ENCODE measurements at places on chromosomes 4 and X. TPM values are rescaled to one million over a fixed set of nuclear protein-coding genes. Genes with fewer than 3 reads are reported as not detected.

Gene FAM47E
- polyA plus RNA-seq = 0.28 TPM

Gene DMRTC1
- polyA plus RNA-seq = not detected

Gene BCORL1
- 0.41 TPM for polyA plus RNA-seq

Gene UNC5C
- not detected for polyA plus RNA-seq

Gene CPLX1
- polyA plus RNA-seq = 0.05 TPM

Gene PHOX2B
- polyA plus RNA-seq = not detected

Gene TRAPPC2
- 11.9 TPM for polyA plus RNA-seq

Gene CXXC4
- not detected for polyA plus RNA-seq

Gene TRIML1
- not detected for polyA plus RNA-seq

DNA sequence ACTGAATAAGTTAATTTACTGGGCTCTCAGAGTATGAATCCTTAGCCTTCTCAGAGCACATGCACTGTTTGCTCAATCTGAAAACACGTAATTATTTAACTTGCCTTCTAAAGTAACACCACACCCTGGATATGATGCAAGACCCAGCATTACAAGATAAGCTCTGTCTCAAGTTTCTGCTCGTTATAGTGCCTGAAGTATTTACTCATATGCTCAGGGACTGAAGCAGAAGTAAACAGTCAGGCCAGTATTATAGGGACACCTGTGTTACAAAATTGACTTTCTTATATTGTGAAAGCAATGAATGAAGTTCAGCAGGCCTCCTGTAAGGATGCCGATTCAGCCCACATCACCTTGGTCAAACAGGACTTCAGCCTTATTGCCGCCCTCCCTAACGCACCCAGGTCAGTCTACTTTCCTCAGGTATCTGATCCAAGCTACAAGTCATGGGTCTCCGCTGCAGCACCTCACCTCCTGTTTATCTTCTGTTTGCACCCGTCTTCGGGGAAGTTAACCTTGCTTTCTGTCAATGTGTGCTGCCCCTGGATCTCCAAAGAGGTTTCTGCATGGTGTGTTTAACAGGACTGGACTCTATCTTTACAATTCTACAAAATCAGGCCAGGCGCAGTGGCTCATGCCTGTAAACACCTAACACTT, 42.8 kb upstream of the KLF3 start:
- H3K4me1 ChIP-seq = peaks cover 18% of the 10 kb centered on the region
- H3K27ac ChIP-seq = peak overlapping the region; percentile 87

DNA sequence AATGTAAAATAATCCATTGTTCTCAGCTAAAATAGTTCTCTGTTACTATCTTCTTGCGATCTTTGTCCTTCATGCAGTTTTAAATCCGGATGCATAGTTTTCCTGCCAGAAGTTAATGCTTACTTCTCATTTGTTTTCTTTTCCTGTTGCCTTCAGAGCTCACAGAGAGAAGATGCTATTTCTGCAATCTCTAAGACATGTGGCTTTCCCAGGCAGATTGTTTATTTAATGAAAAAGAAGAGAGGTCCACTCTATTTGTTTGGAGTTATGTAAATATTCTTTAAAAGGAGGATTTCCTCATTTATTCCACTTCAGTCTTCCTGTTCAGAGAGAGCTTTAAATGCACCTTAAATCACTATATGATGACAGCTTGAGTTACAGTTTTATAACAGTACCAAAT, 39.3 kb upstream of the HPGD start:
- H3K27me3 ChIP-seq = no peaks in the 10 kb centered on the region
- H3K4me3 ChIP-seq = no peak overlapping the region
- DNase-seq = no peak
- H3K27ac ChIP-seq = no peak overlapping the region

GRCh38 chr4:39085891-39086290, 23.9 kb downstream of the KLHL5 start:
- H3K4me1 ChIP-seq = no peaks in the 10 kb centered on the region
- no peak overlapping the region for H3K4me3 ChIP-seq
- H3K27ac ChIP-seq = no peak overlapping the region
- DNase-seq = no peak
- no peaks in the 10 kb centered on the region for H3K36me3 ChIP-seq
- no peaks in the 10 kb centered on the region for H3K27me3 ChIP-seq

DNA sequence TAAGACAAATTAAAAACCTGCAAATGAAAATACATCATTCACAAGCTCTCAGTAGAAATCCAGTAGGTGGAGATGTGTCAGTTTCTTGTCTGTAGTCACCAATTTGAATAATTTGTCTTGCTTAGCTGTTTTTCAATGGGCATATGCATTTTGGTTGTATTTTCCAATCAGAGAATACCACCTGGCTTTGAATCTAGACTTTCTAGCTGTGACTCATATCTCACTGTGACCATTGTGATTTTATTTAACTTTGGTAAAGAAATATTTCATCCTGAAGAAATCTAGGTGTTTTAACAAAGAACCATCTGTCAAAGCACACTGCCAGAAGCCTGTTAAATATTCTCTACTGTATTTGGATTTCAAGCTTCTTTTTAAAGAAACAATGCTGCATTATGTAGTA, 1650.6 kb upstream of the IGFBP7 start:
- H3K4me1 ChIP-seq = no peaks in the 10 kb centered on the region
- no peak overlapping the region for H3K4me3 ChIP-seq
- H3K27me3 ChIP-seq = no peaks in the 10 kb centered on the region
- DNase-seq = no peak
- H3K36me3 ChIP-seq = no peaks in the 10 kb centered on the region

DNA sequence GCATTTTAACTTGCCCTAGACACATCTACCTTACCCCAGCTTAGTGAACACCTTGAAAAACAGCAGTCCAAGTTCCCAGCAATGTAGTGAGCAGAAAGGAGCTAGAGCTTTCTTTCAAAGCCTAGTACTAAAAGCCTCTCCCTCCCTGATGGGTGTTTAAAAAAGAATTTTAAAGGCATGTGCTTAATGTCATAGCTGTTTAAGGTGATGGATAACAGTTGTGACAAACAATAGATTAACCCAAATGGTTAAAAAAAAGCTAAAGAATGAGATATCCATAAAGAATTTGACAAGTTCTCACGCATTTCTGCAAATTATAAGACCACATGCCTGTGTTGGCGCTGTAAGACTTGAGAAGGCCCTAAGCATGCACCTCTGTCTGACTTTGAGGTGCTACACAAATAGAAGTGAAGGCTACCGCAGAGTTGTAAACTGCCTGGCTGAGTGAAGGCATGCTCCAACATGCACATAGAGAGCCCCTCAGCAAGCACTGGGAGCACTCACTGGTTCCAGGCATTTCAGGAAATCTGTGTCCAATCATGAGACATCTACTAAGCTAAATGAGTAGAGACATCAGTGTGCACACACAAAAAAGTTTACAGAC, 94.0 kb downstream of the PHF8 start:
- H3K27me3 ChIP-seq = no peaks in the 10 kb centered on the region
- no peak overlapping the region for H3K27ac ChIP-seq
- no peaks in the 10 kb centered on the region for H3K4me1 ChIP-seq
- DNase-seq = no peak
- no peak overlapping the region for H3K4me3 ChIP-seq

- no peak overlapping the region for H3K4me3 ChIP-seq
- no peak for DNase-seq
- no peaks in the 10 kb centered on the region for H3K4me1 ChIP-seq
These were observed 289.7 kb downstream of the STK32B start for GRCh38 chr4:5340991-5341451.

- H3K27ac ChIP-seq = no peak overlapping the region
- DNase-seq = no peak
- no peaks in the 10 kb centered on the region for H3K27me3 ChIP-seq
- H3K36me3 ChIP-seq = no peaks in the 10 kb centered on the region
- peaks cover 3% of the 10 kb centered on the region for H3K4me1 ChIP-seq
- no peak overlapping the region for H3K4me3 ChIP-seq
These were observed 56.7 kb downstream of the FGFBP1 start for GRCh38 chr4:15881820-15882219.

DNA sequence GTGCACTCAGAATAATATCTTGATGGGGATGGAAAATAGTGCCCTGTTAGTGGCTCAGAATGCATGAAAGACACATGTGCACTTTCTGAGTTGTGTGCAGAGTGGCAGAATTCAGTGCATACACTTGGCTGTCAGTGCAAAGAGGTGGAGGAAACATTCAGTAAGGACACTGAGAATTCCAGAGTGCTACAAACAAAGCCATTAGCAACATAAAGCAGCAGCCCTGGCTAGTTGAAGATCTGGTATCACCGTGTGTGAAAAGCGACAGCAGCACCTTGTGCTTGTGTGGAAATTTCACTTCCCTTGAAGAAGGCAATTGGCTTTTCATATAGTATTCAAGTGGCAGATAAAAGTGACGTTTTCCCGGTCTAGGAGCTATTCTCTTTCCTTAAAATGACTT, 810.4 kb downstream of the TRIML1 start:
- no peak for DNase-seq
- H3K27ac ChIP-seq = no peak overlapping the region
- H3K4me1 ChIP-seq = no peaks in the 10 kb centered on the region
- no peaks in the 10 kb centered on the region for H3K27me3 ChIP-seq
- H3K4me3 ChIP-seq = no peak overlapping the region
- no peaks in the 10 kb centered on the region for H3K36me3 ChIP-seq

- H3K36me3 ChIP-seq = no peaks in the 10 kb centered on the region
- no peak overlapping the region for H3K27ac ChIP-seq
- H3K27me3 ChIP-seq = no peaks in the 10 kb centered on the region
These were observed 303.1 kb downstream of the ARHGAP24 start for GRCh38 chr4:85777908-85778631.

- no peak overlapping the region for H3K4me3 ChIP-seq
- DNase-seq = no peak
- peaks cover 3% of the 10 kb centered on the region for H3K4me1 ChIP-seq
These were observed 29.8 kb downstream of the CD99L2 start for GRCh38 chrX:150868625-150869024.

GRCh38 chrX:110317061-110317819, 645 bp downstream of the AMMECR1 start:
- peak overlapping the region; percentile 76 for H3K27ac ChIP-seq
- no peak for DNase-seq

- H3K36me3 ChIP-seq = no peaks in the 10 kb centered on the region
- H3K27ac ChIP-seq = no peak overlapping the region
- no peaks in the 10 kb centered on the region for H3K27me3 ChIP-seq
- H3K4me1 ChIP-seq = no peaks in the 10 kb centered on the region
- H3K4me3 ChIP-seq = no peak overlapping the region
These were observed 76.1 kb downstream of the BCOR start for GRCh38 chrX:40021647-40022046.

Data from keratinocyte (primary cell).